ENCODE measurements at places on chromosomes 5 and 9. TPM values are rescaled to one million over a fixed set of nuclear protein-coding genes. Genes with fewer than 3 reads are reported as not detected.
A peak's percentile ranks its signal among the peaks of the same experiment; 100 is the strongest.

DNA sequence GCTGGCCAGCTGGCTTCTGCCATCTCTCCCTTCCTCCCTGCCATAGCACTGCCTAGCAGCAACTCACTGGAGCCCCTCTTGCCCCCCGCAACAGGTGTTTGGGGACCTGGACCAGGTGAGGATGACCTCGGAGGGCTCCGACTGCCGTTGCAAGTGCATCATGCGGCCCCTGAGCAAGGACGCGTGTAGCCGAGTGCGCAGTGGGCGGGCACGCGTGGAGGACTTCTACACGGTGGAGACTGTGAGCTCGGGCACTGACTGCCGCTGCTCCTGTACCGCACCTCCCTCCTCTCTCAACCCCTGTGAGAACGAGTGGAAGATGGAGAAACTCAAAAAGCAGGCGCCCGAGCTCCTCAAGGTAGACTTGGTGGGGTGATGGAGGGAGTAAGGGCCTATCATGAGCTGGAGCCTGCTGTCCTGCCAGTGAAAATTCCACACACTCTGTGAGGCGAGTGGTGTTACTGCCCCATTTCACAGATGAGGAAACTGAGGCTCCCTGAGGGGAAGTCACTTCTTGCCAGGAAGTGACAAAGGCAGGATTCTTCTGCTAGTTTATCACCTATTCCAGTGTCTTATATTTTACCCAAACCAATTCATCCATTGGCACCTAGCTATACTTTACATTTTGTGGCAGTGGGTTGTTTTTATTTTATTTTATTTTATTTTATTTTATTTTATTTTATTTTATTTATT is 10.1 kb downstream of the OLFML2A start:
- no peak for DNase-seq

DNA sequence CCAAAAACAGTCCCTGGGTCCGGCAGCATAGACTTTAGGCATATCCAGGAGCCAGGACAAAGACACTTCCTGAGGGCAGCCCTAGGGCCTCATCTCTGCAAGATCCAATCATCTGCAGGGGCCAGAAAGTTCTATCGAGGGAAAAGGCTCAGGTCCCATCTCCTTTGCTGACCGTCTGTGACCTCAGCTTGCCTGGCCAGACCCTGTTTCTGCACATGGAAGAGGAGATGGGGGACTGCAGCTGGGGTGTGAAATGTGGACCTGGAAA is 51.0 kb upstream of the FCN1 start:
- no peak for DNase-seq

Gene ADRA1B
- polyA plus RNA-seq: 3.5 TPM

- DNase-seq: no peak
Measured at GRCh38 chr5:123186771-123187170, 97.7 kb downstream of the PRDM6 start.

GRCh38 chr9:131562032-131562959 is 17.0 kb downstream of the PRRT1B start:
- DNase-seq: no peak

Gene ANKRD20A1
- polyA plus RNA-seq: 2.5 TPM

GRCh38 chr5:14063138-14063537 is 80.0 kb upstream of the TRIO start:
- no peak for DNase-seq

- no peak for DNase-seq
Measured at GRCh38 chr9:127753148-127753547, 18.1 kb upstream of the TOR2A start.

Gene SLC6A19
- polyA plus RNA-seq: 71.8 TPM

Gene CARD19
- 19.3 TPM for polyA plus RNA-seq

- DNase-seq: no peak
Measured at GRCh38 chr9:4799775-4800174, 7.0 kb downstream of the RCL1 start.

- DNase-seq: no peak
Measured at GRCh38 chr5:121867403-121867802, 15.7 kb downstream of the FTMT start.

- DNase-seq: no peak
Measured at GRCh38 chr9:115531410-115532125, 413.6 kb upstream of the TNC start.

DNA sequence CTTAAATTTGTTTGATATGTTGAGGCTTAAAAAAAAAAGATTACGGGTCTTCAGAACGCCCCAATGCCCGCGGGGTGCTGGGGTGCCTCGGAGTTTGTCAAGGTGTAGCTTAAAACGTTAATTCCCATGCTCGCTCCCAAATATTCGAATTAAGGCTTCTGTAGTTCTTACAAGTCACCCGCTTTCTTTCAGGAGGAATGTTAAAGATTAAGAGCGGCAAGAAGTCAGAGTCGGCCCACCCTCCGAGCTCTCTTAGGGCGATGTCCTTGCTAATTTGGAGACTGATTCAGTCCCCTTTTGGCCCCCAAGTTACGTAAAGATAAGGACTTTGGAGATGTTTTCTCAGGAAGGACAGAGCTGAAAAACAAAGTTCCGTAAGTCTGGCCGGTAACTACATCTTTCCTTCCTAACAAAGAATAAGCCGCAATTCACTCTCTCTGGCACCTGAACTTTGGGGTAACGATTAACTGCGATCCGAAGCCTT is 746 bp upstream of the NPM1 start:
- no peak for DNase-seq

DNA sequence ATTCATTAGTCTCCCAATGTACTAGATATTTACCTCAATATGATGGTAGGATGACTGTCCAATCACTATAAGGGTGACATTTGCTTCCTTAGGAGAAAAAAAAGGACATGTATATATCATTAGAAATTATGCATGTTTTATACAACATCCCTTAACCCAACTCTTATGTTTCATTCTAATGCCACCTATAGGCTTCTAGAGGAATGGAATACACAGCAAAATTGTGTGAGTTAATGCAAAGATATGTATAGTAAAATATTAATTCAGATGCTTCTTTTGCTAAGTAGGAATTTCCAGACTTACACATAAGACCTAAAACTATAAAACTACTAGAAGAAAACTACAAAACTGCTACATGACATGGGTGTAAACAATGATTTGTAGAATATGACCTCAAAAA is 3.5 kb downstream of the PRXL2C start:
- no peak for DNase-seq

Gene TSSK1B
- not detected for polyA plus RNA-seq

Gene MYMK
- polyA plus RNA-seq: not detected

Gene IRX2
- 22.6 TPM for polyA plus RNA-seq

GRCh38 chr5:122304471-122305215 is 7.4 kb upstream of the SNCAIP start:
- DNase-seq: no peak

GRCh38 chr5:66633754-66634153 is 37.6 kb downstream of the MAST4 start:
- DNase-seq: peak; percentile 14

Gene URM1
- 60.5 TPM for polyA plus RNA-seq

All from renal pelvis (tissue), 12 donors.